ENCODE measurements at places on chromosomes 4 and X. TPM values are rescaled to one million over a fixed set of nuclear protein-coding genes. Genes with fewer than 3 reads are reported as not detected.

DNA sequence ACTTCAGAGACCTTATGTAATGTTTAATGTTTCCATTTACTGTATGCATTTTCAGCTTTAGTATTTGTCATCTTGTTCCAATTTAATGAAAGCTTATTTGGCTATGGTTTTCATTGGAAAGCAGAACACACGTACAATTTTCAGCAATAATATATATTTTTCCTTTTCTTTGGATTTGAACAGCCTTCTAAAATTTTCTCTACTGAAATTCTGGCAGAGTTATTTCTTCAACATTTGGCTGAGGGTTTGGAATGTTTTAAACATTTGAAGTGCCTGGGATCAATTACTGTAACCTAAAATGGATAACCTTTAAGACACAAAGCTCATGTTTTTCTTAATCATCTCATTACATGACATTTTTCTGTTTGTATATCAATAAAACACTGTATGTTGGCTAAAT lies 156.9 kb downstream of the TENM3 start:
- DNase-seq, result no peak

DNA sequence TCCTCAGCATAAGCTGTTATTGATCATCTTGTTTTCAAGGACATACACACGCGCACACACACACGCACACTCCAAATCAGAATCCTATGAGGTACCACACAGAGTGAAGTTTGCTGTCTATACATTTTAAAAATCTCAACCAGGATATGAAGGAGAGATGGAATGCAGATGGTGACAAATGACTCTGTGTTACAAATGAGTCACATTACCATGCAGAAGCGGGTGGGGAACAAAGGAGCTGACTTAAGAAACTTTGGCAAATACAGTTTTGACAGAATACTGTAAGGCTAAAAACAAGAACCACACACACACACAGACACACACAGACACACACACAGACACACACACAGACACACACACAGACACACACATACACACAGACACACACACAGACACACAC lies 81.7 kb downstream of the RELL1 start:
- no peak for DNase-seq

DNA sequence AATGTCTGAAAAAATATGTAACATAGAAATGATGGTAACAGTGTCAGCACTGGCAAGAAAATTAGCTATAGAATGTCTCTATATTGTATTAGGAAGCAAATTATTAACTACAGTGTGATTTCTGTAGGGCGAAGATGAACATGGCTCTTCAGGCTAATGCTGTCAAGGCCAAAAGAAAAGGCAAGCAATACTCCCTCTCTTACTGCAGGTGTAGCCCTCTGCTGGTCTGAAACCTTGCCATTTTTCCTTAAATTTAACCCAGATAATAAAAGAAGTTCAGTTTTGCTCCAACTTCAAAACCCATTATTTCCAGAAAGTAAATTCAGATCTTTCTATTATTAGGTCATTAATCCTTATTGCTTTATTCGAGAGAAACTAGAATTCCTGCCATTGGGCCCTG lies 215.9 kb downstream of the LRBA start:
- DNase-seq, result no peak

The PDZD11 gene
- 30.0 TPM for total RNA-seq

DNA sequence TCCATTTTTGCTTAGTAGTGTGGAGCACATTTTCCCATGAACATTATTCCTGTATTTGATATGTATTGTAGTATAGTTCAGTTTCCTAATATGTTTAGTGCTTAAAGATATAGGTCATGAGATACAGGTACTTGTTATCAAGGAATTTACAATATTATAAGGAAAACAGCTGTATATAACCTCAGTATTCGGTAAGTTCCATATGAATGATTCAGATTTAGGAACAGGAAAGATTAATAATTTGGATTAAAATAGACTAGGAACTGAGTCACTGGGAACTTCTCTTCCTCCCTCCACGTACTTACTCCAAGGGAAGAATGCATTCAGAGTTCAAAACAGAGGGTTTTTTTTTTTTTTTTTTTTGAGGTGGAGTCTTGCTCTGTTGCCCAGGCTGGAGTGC lies 20.0 kb downstream of the DIAPH2 start:
- no peak for DNase-seq

DNA sequence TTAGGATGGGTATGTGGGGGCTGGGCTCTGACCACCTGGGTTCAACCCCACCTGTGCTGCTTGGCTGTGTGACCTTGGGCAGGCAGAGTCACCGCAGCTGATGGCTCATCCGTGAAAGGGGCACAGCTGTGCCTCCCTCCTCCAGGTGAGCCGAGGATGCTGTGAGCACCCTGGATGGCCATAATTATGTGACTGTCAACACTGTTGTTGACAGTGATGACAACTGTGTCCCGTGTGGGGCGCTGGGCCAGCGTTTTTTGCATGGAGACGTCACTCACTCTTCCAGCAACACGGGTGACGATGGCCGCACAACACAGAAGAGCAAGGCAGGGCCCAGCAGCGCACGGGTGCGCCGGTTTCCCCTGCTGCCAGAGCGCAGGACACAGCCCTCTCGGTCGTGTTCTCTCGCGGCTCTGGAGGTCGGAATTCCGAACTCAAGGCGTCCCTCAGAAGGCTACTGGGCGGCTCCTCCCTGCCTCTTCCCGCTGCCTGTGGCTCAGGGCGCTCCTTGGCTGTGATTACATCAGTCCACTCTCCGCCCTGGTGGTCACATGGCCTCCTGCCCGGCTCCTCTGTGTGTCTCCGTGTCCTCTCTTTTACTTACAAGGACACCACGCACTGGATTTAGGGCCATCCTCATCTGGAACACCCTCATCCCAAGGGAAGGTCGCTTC lies 1.3 kb downstream of the SH3TC1 start:
- peak; percentile 82 for DNase-seq

The GCNA gene
- total RNA-seq, result 3.3 TPM

DNA sequence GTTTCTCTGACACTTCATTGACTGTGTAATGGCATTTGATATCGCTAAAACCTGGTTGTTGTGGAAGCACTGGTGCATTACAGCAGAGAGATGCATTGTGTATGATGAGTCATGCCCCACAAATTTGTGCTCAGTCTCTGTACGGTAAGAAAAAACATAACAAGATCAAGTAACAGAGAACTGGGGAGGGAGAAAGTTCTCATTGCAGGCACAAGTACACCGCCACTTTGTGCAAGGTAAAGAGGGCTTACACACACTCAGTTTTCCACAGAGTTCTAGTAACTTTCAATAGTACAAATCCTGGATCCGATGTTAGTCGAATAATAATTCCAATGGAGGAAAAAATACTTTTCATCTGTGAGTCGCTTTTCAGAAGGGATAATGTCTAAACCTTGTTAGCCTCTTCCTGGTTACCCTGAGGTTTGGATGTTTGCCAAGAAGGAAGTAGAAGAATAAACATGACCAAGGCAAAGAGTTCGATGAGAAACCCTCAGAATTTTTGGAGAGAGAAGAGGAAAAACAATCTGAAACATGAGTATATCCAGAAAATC lies 512.5 kb upstream of the SLIT2 start:
- no peak for DNase-seq

The TNMD gene
- total RNA-seq, result not detected

The COL4A6 gene
- not detected for total RNA-seq

DNA sequence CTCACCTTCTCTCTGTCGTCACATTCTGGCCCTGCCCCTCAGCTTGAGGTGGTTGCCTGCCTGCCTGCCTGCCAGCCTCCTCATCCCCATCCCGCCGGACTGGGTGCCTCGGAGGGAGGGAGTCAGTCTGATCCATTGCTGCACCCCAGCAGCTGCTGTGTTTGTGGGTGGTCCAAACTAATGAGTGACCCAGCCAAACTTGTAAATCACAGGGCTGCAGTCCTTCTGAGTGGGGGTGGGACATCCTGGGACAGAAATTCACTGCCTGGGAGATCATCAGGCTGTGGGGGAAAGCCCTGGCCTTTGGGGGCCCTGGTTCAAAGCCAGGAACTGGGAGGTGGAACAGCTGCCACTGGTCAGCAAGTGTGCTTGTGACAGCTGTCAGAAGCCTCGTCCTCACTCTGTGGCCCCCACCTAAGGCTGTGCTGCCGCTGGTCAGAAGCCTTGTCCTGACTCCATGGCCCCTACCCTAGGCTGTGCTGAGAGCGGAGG lies 5.6 kb downstream of the GPR78 start:
- DNase-seq, result no peak

- no peak for DNase-seq
Measured at GRCh38 chr4:855880-856224, 29.9 kb upstream of the CPLX1 start.

All from activated CD4-positive, alpha-beta T cell treated with anti-CD3 and anti-CD28 coated beads, Interleukin-2, amount 10 ng/mL, durations not matched to agents 24 days and 14 days (primary cell).